ENCODE measurements at places on chromosomes 7 and 10. TPM values are rescaled to one million over a fixed set of nuclear protein-coding genes. Genes with fewer than 3 reads are reported as not detected.

KLF14 gene
- not detected for total RNA-seq

PPP1R17 gene
- 0.09 TPM for total RNA-seq

SPDYE2 gene
- not detected for total RNA-seq

APBB1IP gene
- total RNA-seq, result not detected

EVX1 gene
- not detected for total RNA-seq

FBXL13 gene
- total RNA-seq, result 8.2 TPM

DNAAF5 gene
- 23.5 TPM for total RNA-seq

Measured in neural progenitor cell (in vitro differentiated cells).